ENCODE measurements at places on chromosomes 1 and 21.

GRCh38 chr1:3459051-3459908 is 4.8 kb downstream of the ARHGEF16 start:
- no peak for DNase-seq

DNA sequence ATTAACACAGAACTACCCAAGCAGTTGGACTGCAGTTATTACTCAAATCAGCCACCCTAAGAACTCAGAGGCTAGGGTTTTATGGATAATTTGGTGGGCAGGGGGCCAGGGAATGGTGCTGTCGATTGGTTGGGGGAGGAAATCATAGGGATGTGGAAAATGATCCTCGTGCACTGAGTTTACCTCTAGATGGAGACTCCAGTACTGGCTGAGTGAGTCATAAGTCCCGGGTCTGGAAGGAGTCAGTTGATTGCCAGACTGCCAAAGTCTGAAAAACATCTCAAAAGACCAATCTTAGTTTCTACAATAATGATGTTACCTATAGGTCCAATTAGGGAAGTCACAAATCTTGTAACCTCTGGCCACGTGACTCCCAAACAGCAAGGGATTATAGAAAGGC is 257.5 kb upstream of the PRMT6 start:
- no peak for DNase-seq

DNA sequence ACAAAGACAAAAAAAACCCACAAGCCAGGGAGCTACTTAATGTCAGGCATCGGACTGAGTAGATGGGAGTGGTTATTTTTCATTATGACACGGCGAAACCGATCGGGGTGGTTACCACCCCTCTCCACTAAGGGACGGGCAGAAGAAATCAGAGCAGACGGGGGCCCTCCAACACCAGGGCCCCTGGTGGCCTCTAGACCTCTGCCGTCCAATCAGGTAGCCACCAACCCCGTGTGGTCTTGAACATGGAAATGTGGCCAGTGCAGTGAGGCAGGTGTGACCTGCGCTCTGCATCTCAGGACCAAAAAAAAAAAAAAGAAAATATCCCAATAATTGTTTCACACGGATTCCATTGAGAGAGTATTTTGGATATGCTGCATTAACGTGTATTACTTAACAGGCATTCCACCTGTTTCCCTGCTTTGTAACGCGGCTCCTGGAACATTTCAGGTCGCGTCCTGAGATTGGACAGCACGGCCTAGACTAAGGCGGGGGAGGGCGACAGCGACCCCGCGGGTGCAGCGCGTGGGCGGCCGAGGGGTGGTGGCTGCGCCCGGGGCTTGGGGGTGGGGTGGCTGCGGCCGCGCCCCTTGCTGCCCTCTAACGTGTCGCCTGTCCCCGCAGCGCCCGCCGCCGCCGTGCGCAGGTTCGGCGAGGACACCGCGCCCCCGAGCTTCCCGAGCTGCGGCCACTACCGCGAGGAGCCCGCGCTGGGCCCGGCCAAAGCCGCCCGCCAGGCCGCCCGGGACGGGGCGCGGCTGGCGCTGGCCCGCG is 48.3 kb downstream of the SIM2 start:
- DNase-seq = no peak

DNA sequence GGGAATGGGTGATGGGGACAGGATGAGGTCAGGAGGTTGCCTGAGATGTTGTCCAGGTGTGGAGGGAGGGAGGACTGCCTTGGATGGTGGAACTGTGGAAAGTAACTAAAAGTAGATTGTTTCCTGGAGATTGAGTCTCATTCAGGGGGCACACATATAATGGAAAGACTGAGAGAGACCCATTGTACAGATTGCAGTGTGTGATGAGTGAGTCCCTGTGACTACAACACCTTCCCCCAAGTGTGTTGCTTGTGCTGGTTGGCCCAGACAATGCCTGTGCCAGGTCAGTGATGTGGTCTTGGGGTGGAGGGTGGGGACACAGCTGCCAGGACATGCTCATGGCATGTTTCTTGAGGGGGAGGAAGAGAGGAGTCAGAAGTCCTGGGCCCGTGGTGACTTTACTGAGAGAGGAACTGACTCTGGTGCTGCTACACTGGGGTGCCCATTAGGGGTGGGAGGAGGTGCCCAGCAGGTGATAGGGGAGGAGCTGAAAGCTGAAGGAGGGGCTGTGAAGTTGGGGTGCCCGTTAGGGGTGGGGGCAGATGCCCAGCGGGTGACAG is 5.2 kb downstream of the SNAP47 start:
- no peak for DNase-seq

DNA sequence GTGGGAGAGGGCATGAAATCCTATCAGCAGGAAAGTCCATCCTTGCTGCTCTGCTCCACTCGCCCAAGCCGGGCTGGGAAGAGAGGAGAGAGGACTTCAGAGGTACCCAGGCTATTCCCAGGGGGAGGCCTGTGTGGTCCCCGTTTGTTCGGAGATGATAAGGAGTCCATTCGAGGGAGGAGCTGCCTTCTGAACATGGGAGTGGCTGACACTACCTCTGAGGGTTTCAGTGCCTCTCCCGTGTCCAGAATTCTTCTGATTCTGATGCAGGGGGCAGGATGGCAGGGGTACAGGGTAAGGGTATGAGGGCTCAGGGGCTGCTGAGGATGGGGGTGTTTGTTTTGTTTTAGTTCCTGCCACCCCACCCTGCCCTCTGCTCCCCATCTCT is 40.4 kb downstream of the BACE2 start:
- DNase-seq = no peak

DNA sequence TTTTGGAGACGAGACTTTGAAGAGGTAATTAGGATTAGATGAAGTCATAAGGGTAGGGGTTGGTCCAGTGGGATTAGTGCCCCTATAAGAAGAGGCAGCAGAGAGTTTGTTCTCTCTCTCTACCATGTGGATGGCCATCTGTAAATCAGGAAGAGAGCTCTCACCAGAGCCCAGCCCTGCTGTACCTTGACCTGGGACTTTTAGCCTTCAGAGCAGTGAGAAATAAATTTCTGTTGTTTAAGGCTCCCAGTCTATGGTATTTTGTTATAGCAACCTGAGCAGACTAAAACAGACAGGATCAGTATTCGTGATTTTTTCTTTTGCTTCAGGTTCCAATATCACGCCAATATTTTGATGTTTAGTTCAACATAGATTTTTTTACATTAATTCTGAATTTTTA is 30.0 kb downstream of the TBX15 start:
- no peak for DNase-seq

- no peak for DNase-seq
These were observed 3.6 kb upstream of the KIAA2013 start for GRCh38 chr1:11929849-11930248.

- DNase-seq = no peak
These were observed 38.2 kb upstream of the PLA2G5 start for GRCh38 chr1:20031836-20032235.

DNA sequence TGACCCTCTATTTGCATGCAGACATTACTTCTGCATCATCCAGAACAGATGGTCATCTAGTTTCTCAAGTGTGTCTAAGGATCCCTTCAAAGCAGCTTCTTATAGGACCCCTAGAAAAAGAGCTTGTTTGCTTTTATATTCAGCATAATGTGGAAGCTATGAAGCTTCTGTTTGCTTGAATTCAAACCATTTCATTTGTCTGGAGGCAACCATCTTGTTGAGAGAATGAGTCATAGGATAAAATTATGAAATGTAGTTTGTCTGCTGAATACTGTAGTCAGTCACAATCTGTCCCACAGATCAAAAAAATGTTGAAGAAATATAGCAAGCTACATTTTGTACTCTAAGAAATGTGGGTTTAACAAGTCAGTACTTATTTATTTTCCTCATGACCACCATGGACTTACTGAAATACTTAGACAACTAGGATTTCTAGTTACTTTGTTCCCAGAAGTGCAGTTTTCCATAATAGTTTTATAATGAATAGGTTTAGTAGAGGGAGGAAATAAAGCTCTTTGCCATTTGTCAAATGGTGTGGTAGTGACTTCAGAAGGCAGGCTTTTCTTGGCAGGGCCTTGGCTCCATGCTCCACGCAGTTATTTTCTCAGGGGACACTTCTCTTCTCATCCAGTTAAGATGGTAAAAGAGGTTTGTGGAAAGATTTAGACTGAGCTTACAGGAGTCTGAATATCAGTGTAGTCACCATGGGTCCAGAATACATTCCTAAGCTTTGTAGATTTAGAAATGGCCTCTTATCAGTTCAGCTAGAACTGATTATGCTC is 74.8 kb upstream of the DEPDC1 start:
- no peak for DNase-seq

GRCh38 chr1:242641461-242641860 is 117.0 kb upstream of the PLD5 start:
- no peak for DNase-seq

DNA sequence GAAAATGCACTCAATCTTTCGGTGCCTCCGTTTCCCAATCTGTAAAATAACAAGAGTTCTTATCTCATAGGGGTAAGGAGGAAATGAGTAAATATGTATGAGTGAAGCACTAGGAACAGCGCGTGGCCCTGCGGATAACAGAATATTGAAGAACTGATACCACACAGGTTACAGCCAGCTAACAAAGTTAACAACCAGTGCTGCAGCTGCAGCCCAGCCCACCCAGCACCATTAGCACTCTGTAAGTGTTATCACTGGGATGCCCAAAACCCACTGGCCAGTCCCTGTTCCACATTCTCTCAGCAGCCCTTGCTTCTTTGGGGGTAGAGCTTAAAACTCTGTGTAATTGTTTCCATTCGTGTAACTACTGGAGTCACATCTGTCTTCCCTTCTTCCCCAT is 89.5 kb downstream of the VWA5B1 start:
- no peak for DNase-seq

GRCh38 chr1:99218999-99219398 is 45.3 kb upstream of the PLPPR4 start:
- no peak for DNase-seq

- DNase-seq = no peak
These were observed 3.7 kb downstream of the HES3 start for GRCh38 chr1:6247651-6248050.

GRCh38 chr1:225462714-225463574 is 35.1 kb upstream of the LBR start:
- no peak for DNase-seq

- DNase-seq = no peak
These were observed 170.7 kb downstream of the ST6GALNAC5 start for GRCh38 chr1:77038000-77038399.

DNA sequence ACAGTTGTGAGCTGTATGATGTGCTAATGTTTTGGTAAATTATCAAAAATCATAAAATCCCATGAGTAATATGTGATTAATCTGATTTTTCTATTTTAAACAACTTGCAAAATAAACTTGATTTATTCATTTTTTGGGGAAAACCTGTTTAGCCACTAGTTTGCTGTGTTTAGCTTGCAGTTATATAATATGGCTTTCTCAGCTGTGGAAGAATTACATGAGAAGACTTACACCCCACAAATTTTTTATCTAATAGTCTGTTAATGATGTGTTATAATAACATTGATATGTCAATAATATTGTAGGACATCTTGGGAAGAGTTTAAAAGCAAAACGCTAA is 2.4 kb upstream of the ERRFI1 start:
- DNase-seq = no peak

- DNase-seq = no peak
These were observed 99.4 kb upstream of the EDEM3 start for GRCh38 chr1:184854036-184854435.

GRCh38 chr1:226634166-226634588 is 85.6 kb downstream of the STUM start:
- DNase-seq = peak; percentile 64

- DNase-seq = no peak
These were observed 275.8 kb downstream of the KCTD3 start for GRCh38 chr1:215842905-215843304.

DNA sequence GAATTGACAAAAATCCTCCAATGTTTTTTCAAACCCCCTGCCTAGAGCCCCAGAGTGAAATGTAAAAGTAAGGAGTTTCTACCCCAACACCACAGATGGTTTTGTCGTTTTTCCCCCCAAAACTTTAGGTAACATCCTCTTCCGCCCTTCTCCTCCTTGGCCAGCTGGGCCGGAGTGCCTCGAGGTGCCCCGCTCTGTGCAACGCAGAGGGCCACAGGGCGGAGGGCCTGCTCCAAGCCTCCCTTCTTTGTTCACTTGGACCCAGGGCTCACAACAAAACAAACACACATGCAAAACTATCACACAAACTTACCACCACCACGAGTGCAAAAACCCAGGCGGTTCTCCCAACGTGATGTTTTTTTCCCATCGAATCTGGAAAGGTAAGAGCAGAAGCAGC is 1.9 kb downstream of the SSBP3 start:
- no peak for DNase-seq

- no peak for DNase-seq
These were observed 33.6 kb upstream of the FMN2 start for GRCh38 chr1:240058049-240058448.

DNA sequence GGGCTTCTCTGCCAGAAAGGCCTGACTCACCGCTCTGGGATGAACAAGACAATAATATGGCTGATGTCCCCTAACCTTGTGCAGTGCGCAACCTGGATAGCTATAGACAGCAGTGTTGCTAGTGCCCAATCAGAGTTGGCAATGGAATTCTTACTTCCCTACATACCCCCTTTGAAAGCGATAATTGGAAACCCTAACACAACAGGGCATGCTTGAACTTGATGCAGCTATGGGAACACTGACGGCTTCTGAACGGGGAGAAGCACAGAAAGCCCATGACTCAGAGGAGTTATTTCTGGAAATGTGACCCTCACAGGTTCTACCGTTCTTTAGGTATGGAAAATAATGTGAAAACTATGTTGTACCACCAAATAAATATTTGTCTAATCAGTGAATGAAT is 200.6 kb downstream of the TRABD2B start:
- no peak for DNase-seq

- DNase-seq = no peak
These were observed 289.5 kb upstream of the SGIP1 start for GRCh38 chr1:66244429-66244828.

GRCh38 chr1:239126884-239127283 is 259.5 kb upstream of the CHRM3 start:
- DNase-seq = no peak

- DNase-seq = no peak
These were observed 1410.1 kb downstream of the MRPL39 start for GRCh38 chr21:24197132-24197643.

GRCh38 chr1:212987702-212988322 is 27.9 kb downstream of the ANGEL2 start:
- DNase-seq = no peak

- DNase-seq = no peak
These were observed 7.8 kb downstream of the DIPK1A start for GRCh38 chr1:92953491-92953890.

DNA sequence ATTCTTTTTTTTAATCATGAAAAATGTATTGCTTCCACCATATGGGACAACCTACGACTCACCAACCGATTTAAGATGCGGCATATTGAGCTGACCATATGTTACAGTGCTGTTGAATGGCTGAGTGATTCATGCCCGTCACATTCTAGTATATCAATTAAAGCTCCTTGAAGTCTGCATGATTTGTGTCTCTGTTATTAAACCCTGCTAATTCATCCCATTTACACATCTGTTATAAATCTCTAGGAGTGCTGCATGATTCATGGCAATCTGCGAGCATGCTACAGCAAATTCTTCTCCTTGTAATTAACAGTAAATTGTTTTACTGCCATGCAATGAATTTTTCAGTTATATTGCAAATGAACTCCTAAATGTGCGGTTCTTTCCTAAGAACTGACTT is 239.8 kb downstream of the USH2A start:
- DNase-seq = no peak

Data from stimulated activated CD8-positive, alpha-beta memory T cell treated with anti-CD3 and anti-CD28 coated beads, Interleukin-15, amount 100 ng/mL, for 48 hours (primary cell).